ENCODE measurements at places on chromosomes 5 and 9.

- DNase-seq, result no peak
These were observed 438 bp downstream of the NSUN2 start for GRCh38 chr5:6632324-6632887.

GRCh38 chr5:156120777-156121176 is 206.2 kb upstream of the SGCD start:
- DNase-seq, result no peak

DNA sequence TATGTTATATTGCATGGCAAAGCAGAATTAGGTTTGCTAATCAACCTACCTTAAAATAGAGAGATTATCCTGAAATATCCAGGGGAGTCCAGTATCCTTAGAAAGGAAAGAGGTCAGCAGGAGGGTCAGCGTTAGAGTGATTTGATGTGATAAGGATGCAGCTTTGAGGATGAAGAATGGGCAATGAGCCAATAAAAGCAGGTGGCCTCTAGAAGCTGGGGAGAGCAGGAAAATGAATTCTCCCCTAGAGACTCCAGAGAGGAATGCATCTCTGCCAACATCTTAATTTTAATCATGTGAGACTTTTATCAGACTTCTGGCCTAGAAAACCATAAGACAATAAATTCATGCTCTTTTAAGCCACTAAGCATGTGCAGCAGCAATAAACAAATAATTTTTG is 65.7 kb upstream of the SYK start:
- DNase-seq, result no peak

- DNase-seq, result no peak
These were observed 338.6 kb downstream of the TMEM38B start for GRCh38 chr9:106032978-106033377.

DNA sequence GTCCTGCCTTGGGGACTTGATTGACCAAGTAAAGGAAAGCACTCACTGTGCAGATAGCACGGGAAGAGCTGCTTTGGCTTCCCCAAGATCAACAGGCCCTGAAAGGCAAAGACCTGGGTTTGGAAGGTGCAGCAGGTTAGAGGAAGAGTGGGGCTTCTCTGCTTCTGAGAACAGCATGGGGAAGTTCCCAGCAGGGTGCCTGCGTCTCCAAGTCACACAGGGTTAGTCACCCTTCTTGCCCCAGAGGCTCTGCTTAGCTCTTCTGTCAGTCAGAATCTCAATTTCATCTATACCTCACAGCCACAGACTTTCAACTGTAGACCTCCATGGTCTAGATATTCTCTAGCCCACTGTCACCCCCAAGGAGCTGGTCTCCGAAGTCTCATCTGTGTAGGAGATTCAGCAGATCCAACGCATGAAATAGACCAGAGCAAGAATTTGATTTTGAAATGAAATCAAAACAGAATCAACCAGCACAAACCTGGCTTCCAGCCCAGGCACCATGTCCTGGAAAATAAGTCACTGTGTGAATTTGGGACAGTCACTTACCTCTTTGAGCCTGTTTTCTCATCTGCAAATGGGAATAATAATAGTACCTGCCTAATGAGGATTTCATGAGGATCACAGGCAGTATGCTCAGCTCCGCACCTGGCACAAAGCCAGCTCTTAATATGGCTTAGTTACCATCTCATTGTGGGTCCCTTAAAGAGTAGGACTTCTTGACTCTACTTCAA is 64.0 kb downstream of the SFXN1 start:
- DNase-seq, result no peak

DNA sequence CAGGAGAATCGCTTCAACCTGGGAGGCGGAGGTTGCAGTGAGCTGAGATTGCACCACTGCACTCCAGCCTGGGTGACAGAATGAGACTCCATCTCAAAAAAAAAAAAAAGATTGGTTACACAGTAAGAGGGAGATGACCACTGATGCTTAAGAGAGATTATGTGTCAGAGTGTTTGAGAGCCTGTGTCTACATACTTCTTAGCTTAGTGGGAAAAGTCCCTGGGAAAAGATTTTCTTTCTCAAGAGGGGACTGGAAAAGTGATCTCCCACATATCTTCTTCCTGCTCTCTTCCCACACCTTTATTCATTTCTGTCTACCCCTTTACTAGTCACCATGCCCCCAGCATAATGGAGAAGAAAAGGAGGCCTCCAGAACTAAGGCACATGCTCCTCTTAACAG is 55.2 kb downstream of the MCTP1 start:
- no peak for DNase-seq

GRCh38 chr5:147169901-147170300 is 64.9 kb upstream of the STK32A start:
- no peak for DNase-seq

GRCh38 chr5:38208782-38209378 is 49.5 kb upstream of the EGFLAM start:
- no peak for DNase-seq

GRCh38 chr5:150428106-150428876 is 15.6 kb upstream of the CD74 start:
- DNase-seq, result no peak

DNA sequence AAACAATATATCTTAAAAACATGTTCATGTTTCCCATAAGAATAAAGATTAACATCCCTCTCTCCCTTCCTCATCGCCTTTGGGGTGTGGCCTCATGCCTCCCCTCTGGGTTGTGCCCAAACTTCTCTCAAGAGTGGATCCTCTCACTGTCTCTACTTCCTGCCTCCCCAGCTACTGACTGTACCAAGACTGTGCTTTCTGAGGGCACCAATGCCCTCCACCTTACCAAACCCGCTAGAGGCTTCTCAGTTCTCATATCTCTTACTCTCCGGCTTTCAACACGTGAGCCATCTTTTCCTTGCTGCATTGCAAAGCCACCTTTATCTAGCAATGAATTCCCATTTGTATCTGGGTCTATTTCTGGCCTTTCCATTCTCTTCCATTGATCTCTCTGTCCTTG is 34.4 kb upstream of the KCNIP1 start:
- no peak for DNase-seq

DNA sequence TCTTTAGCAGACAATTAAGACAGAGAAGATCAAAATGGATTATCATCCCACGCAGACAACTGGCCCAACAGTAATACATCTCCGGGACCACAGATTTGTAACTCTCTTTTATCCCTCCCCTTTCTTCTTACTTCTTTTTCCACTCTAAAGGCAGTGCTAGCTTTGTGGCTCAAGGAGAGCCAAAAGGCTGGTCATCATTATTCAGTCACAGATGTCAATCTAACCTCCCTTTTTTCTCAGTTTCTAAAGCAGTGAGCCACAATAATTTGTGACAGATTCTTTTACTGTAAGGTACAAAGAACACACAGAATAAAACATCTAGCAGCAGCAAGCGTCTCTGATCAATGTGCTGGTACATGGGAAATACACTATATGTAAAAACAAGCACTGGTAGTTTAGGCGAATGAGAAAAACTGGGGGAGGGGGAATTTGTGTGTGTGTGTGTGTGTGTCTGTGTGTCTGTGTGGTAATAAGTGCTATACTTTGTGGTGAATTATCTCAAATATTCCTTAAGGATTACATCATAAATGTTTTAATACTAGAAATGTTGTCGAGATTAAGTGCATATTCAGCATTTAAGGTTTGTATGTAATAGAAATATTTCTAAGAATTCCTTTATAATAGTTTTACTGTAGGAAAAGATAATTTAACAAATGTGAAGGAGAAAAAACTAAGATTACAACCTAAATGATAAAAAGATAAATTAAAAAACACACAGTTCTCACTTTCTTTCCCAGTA is 140.2 kb downstream of the DENND1A start:
- no peak for DNase-seq

- DNase-seq, result no peak
These were observed 94.9 kb downstream of the TLE1 start for GRCh38 chr9:81594415-81594814.

GRCh38 chr5:135217669-135218485 is 181.2 kb downstream of the MACROH2A1 start:
- DNase-seq, result no peak

- no peak for DNase-seq
These were observed 18.0 kb downstream of the TRIM7 start for GRCh38 chr5:181186986-181187499.

GRCh38 chr5:34734326-34734725 is 78.2 kb downstream of the RAI14 start:
- DNase-seq, result no peak

DNA sequence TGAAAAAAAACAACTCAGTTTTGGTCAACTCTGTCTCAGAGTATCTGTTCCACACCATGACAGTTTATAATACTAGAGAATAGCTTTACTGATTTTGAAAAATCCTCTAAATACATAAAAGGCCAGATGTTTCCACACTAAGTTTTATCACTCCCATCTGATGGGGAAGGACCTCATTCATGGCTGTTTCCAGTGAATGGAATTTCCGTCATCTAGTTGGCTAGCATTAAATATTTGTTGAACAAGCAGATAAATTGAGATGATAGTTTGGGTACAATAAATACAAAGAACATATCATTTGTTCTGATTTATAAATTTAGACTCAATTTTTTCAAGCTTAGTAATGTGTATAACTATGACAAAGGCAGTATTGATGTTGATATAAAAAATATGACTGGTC is 408.5 kb downstream of the PTPRD start:
- DNase-seq, result no peak

- DNase-seq, result no peak
These were observed 17.1 kb downstream of the MTREX start for GRCh38 chr5:55324815-55325418.

DNA sequence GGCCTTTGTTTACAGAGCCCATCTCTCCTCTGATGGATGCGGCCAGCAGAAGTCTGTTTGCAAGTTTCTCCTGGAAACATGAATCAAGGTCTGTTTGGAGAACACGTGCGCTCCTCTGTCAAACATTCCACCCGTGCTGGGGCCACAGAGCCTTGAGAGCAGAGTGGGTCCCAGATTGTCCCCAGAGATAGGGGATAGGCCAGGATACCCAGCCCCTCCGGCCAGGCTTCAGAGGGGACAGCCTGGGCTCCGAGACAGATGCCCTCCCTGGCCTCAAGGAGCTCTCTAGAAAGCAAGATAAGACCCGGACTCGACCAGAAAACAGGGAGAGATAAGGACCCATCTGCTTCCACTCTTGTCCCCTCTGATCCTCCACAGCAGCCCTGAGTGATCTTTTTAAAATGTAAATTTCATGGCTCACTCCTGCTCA is 40.4 kb upstream of the HAND1 start:
- DNase-seq, result no peak

DNA sequence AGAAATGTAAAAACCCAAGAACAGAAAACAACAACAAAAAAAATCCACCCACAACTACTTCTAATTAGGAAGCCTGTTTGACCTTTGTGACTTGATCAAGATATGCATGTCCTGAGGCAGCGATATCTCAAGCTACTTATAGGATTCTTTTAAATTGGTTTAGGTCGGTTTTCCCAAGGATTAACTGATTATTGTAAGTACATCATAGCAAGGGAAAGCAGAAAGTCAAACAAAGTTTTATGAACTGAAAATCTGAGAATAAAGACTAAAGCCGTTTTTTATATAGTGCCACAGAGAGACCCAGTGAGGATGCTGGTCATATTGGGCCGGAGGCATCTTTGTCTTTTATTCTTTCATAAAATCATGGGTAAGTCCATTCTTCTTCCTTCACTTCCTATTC is 72.0 kb downstream of the CD180 start:
- no peak for DNase-seq

DNA sequence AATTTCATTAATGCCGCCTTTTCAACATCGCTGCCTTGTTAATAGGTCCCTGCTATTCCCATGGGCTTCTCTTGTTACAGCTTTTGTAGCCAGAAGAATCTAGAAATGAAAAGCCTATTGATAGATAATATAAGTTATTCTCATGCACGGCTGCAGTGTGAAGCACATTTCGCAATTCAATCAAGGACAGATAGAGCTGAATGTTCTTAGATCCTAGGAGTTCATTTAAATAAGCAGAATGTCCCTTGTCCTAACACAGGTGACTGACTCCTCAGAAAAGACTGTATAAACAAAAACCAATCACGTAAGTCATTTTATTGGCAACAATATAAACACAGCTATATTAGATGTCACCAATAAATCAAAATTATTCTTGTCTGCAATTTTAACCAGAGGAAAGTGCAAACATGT is 9.4 kb downstream of the GLIS3 start:
- no peak for DNase-seq

- no peak for DNase-seq
These were observed 16.4 kb upstream of the TOR2A start for GRCh38 chr9:127751269-127752054.

DNA sequence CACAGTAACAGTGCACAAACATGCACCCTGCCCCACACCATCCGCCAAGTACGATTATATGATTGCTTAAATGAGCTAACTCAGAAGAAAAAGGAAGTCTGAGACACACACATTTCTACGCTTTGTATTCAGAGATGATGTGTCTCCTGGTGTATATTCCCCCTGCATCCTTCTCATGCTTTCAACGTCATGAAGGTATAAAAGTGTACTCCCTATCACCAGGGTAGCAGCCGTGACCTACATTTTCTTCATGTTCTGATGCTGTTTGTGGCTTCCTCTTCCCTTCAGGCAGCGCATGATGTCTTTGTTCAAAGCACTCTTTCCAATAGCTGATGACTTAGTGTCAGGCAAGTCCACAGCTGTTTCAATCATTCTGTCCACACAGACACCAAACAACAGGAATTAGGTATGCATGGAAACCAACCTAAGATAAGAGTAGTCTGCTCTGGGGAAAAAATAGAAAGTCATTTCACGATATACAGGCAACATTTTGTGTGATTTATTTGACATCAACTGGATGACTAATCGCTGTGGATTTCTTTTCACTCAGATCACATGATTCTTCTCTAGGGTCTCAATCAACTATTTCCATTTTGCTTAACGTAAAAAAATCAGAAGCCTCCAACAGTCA is 269.4 kb upstream of the PTGER4 start:
- no peak for DNase-seq

Data from activated CD8-positive, alpha-beta memory T cell treated with anti-CD3 and anti-CD28 coated beads for 48 hours (primary cell).